Nucleus accumbens (tissue), 56 donors: ENCODE measurements at places on chromosomes 5 and 9.

DNA sequence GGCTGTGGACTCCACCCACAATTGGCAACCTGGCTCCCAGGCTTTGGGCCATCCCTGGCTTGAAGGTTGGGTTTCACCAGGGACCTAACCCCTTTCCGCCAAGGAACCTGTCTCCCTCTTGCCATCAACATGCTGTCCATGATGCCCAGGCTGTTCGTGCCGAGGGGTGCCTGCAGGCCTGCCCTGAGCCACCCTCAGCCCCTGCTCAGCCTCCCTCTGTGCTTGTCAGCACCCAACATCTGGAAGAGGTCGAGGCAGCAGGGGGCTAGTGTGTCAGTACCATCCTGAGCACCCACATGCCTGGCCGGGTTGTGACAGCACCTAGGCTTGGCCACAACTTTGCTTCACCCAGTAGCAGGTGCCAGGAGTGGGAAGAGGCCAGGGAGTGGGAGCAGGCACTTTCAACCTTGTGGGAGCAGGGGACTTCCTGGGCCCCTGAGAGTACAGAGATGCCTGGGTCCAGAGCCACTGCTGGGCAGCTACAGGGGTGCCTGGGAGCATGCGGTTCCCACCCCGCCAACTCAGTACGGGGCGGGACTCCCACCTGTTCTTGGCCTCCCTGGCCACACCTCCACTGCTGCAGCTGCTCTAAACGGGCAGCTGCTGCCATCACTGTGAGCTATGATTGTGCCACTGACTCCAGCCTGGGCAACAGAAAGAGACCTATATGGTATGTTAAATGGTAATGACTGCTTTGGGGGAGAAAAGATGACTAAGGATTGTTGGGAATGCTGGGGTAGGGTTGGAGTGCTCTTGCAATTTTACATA lies 6.3 kb downstream of the PDCD1LG2 start:
- no peak for DNase-seq

GRCh38 chr9:81858657-81859430 lies 69.4 kb upstream of the SPATA31D4 start:
- DNase-seq, result no peak

DNA sequence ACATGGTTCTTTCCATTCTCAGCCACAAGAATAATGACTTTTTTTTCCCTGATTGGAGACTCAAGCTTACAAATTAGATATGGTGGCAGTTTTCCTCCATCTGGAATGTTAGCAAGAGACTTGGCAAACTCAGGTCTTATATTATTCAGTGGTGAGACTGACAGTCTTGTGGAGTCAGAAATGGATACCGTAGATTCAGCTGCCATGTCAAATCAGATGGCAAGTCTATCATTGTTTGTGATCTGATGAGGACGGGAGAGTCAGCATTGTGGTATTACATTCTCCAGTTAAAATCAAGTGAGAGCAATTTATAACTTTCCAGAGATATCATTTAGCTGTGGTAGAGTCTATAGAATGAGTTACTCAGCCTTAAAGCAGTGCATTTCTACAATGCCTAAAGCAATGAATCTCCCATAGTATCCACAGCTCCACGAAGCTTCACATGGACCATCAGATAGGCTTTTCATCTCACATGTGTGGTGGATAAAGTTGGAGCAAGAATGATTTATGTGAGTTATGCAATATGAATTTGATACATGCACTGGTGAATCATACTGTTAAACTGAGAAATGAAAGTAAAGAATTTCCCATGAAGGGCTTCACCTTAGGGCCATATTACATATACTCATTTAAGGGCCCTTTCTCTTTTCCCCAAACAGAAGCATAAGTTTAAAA lies 430.6 kb downstream of the ZNF608 start:
- DNase-seq, result no peak

DNA sequence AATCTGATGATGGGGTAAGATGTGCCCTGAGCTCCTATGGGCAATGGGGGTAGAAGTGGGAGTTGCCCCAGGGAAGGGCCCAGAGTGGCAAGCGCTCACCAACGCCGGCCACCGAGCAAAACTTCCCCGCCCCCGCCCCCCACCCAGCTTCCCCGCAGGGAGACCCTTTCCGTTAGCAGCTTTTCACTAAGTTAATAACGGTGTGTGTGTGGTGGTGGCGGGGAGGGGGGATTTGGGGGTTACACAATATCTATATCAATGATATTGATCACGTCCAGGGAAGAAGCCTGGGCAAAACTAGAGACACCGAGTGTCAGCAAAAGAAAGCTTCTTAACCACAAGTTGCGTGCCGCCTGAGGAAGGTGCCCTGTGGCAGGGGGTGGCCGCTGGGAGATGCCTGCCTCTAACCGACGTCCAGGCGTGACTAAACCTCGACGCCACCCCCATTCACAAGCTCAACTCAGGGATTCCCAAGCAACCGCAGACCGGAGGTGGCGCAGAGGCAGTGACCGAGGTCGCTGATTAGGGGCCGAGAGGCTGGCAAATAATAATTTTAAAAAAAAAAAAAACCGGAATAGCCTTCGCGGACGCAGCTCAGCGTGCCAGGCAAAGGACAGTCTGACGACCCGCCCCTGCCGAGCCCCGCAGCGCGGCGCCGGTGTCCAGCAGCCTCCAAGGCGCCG lies 222.6 kb downstream of the MEF2C start:
- no peak for DNase-seq

DNA sequence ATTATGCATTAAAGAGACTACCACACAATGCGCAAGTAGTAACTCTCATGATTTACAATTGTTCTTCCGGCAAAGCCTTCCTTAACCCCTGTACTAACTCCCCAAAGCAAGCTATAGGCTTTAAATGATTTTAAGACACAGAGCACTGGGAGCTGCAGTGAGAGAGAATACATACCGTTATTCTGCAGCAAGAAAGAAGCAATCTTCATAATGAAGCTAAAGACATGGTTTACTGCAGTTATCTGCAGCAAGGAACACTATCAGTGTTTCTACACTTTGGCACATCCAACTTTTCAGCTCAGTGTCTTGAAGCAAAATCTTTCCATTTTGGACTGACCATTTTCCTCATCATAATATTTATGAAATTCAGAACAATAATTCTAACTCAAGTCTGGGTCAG lies 61.0 kb downstream of the ZFR start:
- DNase-seq, result no peak

- no peak for DNase-seq
Observed at GRCh38 chr9:34479431-34479866, 20.8 kb downstream of the DNAI1 start.

- no peak for DNase-seq
Observed at GRCh38 chr5:168827636-168828035, 248.5 kb upstream of the PANK3 start.

DNA sequence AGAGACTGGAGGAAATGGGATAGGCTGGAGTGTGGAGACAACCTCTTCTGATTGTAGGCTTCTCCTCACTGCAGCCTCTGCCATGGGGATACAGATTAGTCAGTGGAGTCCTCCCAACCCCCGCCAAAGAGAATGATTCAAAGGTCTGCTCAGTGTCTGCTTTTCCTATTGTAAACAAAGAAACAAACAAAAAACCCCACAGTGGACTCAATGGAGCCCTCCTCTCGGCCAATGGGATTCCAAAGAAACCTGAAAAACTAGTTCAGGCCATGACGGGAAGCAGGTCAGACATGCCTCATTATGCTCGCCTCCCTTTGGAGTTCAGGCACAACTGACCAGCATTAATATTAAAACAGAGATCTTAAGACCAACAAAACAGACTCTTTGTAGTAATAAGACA lies 85.8 kb downstream of the SEC61B start:
- no peak for DNase-seq

DNA sequence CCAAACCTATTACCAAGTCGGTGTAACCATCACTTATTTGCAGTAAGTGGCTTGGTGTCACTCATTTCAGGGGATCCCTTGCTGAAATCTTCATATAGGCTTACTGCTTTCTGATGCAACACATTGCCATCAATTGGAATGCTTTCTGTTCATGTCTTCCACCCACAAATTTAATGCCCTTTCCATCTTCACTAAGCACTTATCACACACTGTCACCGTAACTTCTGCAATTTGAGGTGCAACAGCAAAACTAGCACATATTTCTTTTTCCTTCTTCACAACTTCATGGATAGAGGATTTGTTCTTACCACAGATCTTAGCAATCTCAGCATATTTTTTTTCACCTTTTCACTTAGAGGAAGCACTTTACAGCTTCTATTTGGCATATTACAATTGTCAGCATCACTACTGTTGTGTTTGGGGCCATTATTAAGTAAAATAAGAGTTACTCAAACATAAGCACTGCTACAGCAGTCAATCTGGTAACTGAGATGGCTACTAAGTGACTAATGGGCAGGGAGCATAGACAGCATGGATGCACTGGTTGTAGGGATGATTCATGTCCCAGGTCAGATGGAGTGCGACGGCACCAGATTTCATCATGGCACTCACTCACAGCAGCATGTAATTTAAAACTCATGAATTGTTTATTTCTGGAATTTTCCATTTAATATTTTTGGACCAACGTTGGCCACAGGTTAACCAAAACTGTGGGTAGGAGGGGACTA lies 70.1 kb downstream of the PIP5K1B start:
- DNase-seq, result no peak

- DNase-seq, result no peak
Observed at GRCh38 chr5:111255169-111255568, 31.0 kb downstream of the CAMK4 start.

- DNase-seq, result no peak
Observed at GRCh38 chr5:105101577-105101976, 1539.0 kb upstream of the NUDT12 start.

DNA sequence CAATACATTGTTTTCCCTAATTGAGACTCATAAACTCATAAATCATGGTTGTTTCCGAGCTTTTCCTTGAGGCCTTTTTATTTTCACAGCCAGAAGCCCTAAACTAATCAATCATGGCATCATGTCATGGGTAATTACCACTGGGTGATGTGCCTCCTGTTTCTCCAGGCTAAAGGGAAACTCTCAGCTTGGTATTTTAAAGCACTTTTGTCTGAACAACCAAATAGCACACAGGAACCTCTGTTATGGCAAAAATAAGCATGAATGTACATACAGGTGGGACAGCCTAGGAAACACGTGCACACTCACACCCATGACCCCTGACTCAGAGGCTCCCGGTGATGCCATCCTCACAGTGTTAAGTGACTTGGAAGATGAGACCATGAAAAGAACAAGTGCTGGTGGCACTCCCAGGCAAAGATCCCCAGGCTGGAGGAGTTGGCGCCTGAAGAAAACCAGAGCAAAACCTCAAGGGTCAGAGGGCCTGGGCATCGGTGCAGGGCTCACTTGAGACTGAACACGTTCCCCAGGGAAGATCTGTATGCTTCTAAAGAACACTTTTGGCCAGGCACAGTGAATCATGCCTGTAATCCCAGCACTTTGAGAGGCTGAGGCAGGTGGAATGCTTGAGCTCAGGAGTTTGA lies 154.3 kb downstream of the ROR2 start:
- no peak for DNase-seq

DNA sequence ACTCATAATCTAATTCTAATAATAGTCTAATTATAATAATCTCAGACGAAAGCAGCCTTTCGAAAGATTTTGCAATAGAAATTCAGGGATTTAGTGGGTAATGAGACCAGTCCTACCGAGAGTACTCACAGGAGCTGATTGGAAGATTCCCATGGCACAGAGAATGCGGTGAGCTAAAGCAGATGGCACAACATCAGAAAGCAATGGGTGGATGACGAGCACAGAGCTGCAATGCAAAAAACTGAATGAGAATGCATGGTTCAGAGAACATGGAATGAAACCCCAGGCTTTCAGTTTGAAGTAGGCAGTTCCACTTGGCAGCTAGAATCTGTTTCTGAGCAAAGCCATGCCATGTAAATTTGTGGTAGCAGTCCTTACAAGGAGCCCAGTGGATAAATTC lies 78.2 kb upstream of the SPINK5 start:
- DNase-seq, result no peak

GRCh38 chr9:37508135-37508833 lies 22.5 kb downstream of the POLR1E start:
- DNase-seq, result no peak

DNA sequence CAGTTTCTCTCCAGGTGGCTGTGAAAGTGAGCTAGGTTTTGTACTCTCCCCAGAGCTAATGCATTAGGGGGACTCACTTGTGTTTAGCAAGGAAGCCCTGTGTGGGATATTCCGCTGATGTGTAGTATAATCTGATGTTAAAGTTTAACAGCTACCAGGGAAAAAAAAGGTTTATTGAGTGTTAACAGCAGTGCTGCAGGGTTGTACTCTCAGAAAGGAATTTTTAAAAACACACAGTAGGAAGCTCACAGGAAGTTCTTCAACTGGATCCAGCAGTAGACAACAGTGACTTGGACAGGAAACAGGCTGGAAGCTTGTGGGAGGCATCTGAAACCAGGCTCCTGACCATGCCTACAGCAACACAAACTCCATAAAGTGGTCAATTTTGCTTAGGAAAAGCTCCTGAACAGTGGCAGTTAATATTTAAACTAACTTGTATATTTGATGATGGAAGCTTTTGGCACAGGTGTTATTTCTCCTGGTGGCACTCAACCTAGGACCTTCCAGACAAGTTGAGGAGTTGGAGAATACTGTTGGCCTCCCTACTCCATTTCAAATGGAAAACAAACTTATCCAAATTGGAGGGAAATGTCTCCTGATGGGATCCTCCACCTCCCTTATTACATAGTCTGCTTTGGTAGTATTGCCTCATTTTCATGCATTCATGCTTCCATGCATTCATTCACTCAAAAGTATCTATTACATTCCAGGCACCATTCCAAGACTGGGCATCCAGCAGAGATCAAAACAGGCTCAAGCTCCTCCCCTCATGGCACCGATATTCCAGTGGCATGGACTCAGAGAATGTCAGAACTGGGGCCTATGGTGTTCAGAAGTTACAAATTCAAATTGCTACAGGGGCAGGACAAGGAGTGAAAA lies 54.7 kb downstream of the FOXD1 start:
- DNase-seq, result no peak
